ENCODE measurements at places on chromosomes 1 and 21.
A peak's percentile ranks its signal among the peaks of the same experiment; 100 is the strongest.

- no peak for DNase-seq
Measured at GRCh38 chr1:29805896-29806160, 569.5 kb downstream of the PTPRU start.

- no peak for DNase-seq
Measured at GRCh38 chr1:19083081-19083480, 126.6 kb upstream of the IFFO2 start.

GRCh38 chr1:154497026-154497806 is 4.8 kb upstream of the TDRD10 start:
- DNase-seq, result no peak

DNA sequence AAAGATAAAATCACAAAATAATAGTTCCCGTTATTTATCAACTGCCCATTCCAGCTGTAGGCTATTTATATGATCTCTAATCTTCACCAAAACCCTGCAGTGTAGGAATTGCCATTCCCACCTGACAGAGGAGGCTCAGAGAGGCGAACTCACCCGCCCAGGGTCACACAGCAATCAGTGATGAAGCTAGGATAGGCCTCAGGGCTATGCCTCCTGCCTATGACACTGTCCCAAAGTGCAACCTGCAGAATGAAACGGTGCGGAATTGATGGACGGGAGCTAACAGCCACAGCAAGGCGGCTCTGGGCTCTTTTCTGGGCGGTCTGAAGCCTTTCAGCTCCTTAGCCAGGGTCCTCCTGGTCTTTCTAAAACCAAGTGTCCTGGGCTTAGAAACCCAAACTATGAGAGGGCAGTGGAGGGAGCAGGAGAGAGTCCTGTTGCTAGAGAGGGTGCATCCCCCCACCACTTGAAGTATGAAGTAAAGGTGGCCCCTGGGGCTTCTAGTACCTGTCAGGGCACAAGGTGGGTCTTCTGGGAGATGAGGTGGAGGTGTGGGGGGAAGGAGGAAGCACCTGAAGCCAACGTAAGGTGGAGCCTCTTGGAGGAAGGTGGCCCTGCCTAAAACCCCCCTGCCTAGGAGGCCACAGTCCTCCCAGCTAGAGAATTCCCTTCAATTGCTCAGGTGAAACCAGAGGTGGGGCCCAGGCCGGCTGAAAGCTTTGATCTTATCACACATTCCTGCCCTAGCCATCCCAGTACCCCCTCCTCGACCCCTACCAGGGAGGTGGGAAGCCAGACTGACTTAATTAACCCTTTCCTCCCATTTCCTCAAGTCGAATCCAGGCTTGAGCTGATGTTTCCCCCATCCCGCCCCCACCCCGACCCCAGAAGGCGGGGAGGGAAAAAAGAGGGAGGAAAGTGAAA is 14.8 kb downstream of the HSPG2 start:
- no peak for DNase-seq

DNA sequence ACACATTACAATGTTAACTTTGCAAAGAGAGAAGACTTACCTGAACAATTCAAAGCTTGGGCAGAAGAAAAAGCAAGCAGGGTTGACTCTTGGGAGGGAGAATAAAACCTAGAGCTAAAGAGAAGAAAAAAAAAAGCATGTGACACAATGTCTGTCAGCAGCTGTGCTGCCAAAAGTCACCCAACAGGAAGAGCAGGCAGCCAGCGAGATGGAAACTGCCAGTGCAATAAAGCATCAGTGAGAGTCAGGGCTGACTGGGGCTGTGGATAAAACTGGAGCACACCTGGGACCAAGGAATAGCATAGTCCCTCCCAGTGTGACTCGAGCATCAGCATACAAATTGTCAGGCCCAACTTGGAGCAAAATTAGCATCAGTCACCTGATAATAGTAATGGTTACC is 65.0 kb upstream of the SLC22A15 start:
- no peak for DNase-seq

DNA sequence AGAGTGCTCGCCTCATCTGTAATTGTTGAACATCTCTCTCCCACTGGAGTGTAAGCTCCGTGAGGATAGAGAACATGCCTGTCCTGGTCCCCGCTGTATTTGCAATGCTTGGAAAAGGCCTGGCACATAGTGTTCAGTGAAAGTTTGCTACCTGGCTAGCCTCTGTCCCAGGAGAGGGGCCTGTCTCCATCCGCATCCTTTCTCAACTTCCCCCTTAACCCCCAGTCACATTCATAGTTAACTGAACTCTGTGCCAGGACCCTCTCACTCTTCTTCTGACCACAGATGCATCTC is 15.2 kb downstream of the SPOCD1 start:
- DNase-seq, result no peak

GRCh38 chr1:199163267-199163666 is 524.4 kb downstream of the PTPRC start:
- no peak for DNase-seq

DNA sequence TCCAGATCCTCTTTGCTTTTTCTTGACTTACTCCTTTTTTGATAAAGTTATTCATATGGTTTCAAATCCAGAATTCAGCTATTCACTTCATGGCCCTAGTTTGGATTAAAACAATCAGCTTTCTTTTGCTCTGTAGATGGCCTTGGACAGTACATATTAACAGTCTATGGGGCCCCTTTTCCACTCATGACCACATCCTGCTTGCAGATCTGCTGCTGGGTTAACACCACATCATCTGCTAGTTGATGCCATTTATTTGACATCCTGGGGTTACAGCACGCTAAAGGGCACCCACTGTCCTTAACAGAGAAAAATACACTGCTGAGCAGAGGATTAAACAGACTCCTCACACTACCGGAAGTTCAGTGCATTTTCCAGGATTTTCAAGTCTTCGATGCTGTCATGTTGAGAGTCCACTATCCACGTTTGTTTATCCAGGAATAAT is 941 bp upstream of the IFI16 start:
- peak; percentile 30 for DNase-seq

GRCh38 chr1:91526496-91526895 is 25.8 kb downstream of the CDC7 start:
- no peak for DNase-seq

- DNase-seq, result no peak
Measured at GRCh38 chr1:26038477-26038876, 7.4 kb downstream of the SLC30A2 start.

GRCh38 chr1:201406831-201407406 is 7.8 kb upstream of the LAD1 start:
- no peak for DNase-seq

DNA sequence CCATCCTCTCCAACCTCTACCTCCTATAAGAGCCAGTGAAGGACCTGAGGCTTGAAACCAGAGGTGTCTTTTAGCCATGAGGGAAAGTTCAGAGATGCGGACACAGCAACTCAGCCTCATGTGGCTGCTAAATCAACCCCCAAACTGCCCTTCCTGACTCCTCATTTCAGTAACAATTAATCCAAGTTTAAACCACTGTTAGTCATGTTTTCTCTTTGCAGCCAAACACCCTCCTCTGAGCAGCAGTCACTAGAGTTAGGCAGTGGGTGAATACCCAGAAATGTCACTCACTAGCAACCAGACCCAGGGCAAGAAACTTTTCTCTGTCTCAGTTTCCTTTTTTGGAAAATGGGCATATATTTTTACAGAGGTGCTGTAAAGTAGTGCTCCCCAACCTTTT is 71.2 kb downstream of the KCNJ15 start:
- DNase-seq, result no peak

DNA sequence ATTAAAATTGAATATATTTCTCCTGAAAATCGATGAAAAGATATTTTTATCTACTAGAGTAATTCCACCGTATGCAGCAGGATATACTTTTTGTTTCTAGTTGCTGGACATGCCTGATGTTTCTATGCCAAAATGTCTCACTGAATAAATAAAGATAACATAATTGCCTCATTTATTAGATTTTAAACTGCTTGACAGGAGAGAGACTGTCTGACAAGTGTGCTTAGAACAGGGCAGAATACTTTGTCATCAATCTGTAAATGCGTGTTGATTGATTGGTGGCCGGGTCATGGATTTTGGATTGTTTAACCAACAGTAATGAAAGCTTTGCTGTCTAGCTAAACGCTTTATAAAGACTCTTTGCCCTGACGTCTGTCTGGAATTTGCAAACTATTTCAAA is 339.0 kb downstream of the CHRM3 start:
- DNase-seq, result no peak

- DNase-seq, result no peak
Measured at GRCh38 chr1:173554089-173554488, 48.8 kb downstream of the SLC9C2 start.

- no peak for DNase-seq
Measured at GRCh38 chr1:85628791-85629531, 48.4 kb downstream of the CCN1 start.

DNA sequence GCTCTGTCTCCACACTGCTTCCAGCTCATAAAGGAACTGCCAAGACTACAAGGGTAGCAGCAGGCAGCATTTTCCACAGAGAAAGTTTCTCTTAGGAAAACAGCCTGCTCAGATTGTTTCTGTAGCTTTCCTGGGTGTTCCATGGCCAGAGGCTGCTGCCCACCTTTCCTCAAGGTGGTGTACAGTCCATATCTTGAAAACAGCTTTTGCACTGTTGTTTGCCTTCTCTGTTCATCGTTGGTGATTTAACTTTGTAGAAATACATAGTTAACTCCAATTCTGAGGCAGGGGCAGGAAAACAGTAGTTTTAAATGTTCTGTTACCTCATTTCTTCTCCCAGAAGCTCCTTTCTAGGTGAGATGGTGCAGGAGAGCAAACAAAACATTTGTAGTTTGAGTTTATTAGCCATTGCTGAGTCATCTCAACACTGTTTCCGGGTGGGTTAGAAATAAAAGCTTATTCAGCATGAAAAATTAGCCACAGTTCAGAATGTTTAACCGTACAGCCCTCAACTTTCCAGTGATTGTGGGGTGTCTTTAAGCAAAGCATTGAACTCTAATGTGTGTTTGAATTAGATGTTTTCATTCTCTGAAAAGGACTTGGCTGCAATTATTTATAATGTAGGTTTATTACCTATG is 41.7 kb downstream of the DIP2A start:
- DNase-seq, result no peak

GRCh38 chr1:79386730-79387129 is 380.2 kb upstream of the ADGRL4 start:
- no peak for DNase-seq

- no peak for DNase-seq
Measured at GRCh38 chr1:62103846-62104245, 90.8 kb upstream of the L1TD1 start.

DNA sequence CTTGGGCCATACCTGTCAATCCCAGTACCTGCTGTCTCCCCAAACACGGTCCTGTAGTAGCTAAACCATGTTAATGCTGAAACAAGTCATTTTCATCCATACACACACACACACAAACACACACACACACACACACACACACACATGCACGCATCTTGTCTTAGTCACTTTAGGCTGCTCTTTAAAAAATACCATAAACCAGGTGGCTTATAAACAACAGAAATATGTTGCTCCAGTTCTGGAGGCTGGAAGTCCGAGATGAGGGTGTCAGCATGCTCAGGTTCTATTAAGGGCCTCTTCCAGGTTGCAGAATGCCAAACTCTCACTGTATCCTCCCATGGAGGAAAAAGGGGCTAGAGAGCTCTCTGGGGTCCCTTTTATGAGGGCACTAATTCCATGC is 129.9 kb downstream of the NTPCR start:
- DNase-seq, result no peak

DNA sequence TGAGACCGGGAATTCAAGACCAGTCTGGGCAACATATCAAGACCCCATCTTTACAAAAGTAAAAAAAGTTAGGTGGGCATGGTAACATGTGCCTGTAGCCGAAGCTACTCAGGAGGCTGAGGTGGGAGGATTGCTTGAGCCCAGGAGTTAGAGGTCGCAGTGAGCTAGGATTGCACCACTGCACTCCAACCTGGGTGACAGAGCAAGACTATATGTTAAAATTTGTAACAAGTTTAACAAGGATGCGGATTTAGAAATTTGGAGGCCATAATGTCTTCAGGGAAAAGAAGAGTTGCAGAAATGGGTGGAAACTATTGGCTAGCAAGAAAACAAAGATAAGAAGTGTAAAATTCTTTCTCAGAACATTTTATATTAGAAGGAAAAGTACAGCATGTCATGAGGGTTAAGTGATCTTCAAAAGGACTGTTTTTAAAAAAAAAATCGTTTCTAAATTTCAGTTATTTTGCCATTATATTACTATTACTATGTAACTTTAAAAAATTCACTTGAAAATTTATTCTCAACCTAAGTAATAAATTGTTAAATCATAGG is 17.6 kb downstream of the SOAT1 start:
- no peak for DNase-seq

GRCh38 chr1:234902774-234903547 is 225.7 kb downstream of the TOMM20 start:
- no peak for DNase-seq

- no peak for DNase-seq
Measured at GRCh38 chr1:187931776-187932175, 1103.0 kb downstream of the PLA2G4A start.

DNA sequence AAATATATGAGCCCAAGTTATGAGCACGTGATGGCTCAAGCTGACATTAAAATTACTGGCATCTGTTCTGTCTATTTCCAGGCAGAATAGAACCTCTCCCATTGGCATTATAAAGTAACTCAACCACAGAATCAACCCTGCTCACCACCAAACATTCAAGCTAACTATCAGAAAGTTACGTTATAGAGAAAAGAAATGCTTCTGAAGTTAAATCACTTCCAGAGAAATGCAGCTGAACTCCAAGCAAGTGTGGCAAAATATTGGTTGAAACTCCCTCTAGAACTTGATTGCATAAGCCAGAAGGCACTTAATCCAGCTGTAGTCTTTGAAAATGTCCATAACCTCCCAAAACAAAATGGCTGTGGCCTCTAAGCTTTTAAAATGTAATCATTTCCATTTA is 36.2 kb upstream of the UBE2U start:
- DNase-seq, result no peak

- no peak for DNase-seq
Measured at GRCh38 chr21:36454706-36455105, 25.2 kb downstream of the CLDN14 start.

- no peak for DNase-seq
Measured at GRCh38 chr21:38171723-38172344, 85.0 kb upstream of the KCNJ15 start.

Measured in activated T-cell treated with anti-CD3 and anti-CD28 coated beads for 1 hour (primary cell).